ENCODE measurements at places on chromosomes 11 and 22.

DNA sequence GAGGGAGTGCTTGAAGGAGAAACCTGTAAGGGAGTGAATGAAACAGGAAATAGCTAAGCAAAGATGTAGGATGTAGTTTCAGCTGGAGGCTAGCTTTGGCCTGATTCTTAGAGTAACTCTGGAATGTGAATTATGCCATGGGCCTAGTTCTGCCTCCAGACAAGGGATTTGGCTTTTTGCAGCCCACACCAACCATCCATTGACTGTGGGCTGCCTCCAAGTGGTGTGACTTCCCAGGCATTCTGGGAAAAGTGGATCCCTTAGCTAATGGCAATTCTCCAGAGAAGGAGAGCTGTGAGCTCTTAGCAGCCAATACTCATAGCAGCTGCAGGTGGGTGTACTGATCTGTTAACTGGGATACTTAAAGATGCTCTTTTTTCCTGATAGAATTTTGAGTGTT, 2.0 kb upstream of the OR9I1 start:
- DNase-seq = no peak

GRCh38 chr11:61621917-61622585, 41.2 kb upstream of the SYT7 start:
- DNase-seq = no peak

- no peak for DNase-seq
Observed at GRCh38 chr11:65323813-65324212, 9.1 kb downstream of the CDC42EP2 start.

DNA sequence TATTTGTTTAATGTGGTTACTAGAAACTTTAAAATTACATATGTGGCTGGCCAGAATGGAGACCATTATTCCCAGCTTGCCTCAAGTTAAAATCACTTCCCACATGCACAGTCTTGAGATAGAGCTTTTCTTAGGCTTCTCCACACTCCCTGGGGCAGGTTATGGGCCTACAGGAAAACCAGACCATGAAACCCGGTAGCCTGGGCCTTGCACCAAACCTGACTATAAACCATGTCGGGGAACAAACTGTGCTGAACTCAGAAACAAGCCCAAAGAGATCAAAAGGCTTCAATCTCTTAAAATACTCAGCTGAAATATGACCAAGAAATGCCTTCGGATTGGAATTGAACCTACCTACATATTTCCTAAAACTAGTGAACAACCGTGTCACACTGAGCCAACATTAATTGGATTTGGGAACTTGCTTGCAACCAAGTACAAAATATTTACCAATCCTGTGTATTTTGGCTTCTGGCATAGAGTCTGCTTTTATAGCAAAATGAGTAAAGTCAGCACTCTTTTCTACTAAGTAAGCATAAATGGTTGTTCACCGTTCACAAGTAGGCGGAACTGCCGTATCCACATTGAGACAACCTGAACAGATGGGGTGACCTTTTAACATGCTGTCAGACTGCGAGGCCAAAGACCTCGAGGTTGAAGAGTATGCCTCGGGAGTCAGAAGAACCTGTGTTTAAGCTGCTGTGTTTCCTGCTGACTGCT, 199.5 kb downstream of the FAM76B start:
- DNase-seq = no peak

DNA sequence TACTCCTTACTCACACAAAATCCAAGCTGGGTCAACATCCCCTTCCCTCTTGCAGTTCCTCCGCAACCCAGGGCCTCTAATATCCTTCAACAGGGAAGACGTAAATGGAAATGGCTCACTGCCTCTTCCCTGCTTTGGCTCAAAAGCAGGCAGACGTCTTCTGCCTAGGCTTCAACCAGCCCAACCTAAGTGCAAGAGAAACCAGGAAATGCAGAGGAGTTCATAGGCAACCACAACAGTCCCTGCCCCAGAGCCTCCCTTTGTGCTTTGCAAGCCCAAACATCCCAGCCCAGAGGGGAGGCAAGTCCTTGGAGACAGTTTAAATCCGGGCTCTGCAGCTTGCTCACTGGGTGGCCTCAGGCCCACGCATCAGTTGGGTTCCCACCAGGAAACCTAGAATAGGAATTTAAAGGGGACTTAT, 33.3 kb downstream of the CD6 start:
- no peak for DNase-seq

- no peak for DNase-seq
Observed at GRCh38 chr11:65454311-65454695, 31.7 kb downstream of the NEAT1 start.

GRCh38 chr11:74605403-74605802, 13.0 kb downstream of the POLD3 start:
- DNase-seq = no peak

DNA sequence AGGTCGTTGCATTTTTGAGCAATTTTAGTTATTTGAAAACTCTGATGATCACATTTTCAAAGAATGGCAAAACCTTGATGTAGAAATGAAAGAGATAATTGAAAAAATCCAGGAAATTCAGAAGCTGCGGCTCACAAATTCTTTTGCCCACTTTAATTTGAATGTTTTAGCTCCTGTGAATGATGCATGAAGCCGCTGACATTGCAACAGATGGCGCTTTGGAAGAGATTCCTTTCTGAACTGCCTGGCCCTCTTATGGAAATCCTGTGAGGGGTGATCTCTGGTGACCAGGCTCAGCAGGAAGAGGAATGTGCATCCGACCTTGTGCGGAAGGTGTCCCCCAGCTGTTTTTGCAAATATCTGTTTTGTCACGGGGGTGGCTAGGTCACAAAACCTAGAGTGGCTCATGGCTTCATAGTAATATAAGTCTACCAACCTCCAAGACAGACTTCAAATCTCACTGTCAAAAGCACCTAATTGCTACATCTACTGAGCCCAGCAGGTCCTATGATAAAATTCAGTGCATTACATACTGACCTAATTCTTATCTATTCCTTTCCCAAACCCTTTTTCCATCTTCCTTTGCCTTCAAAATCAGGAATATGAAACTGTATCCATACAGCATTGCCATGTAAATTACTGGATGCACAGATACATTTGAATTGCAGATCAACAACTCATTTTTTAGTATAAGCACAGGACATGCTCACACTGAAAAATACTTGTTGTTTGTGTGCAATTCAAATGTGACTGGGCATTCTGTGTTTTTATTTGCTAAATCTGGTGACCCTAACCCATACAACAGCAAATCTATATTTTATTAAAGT, 412.7 kb downstream of the ETS1 start:
- no peak for DNase-seq

DNA sequence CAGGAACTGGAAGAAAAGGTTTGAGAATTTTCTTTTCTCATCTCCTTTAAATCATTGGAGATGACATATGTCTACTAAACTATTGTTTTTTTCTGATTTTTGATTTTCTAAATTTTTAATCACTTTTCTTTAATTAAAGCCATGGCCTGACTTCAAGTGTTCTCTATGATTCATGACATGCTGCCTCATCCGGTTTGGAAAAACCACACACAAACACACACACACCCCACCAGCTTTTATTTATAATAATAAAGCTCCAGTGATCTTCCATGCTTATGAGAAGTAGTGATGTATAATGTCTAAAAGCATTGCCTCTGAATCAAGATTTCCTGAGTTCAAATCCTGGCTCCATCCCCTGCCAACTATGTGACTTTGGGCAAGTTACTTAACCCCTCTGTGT, 179.2 kb downstream of the SPON1 start:
- no peak for DNase-seq

DNA sequence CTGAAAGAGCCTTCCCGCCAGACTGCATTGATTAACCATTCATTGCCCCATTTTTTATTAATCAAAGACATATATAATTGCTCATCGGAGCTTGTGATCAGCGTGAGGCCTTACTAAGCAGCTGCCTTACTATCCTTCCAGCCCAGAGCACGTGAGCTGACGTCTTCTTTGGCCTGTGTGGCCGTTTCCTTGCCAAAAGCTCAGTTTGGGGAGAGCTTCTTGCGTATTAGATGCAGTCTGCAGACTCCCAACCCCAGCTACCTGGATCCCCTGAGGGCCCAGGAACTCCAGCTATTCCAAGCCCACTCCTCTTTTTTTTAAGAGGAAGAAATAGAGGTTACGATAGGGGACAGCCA, 784 bp upstream of the SLC43A3 start:
- DNase-seq = no peak

- DNase-seq = no peak
Observed at GRCh38 chr11:116030697-116031331, 526.6 kb upstream of the CADM1 start.

- no peak for DNase-seq
Observed at GRCh38 chr22:41831383-41831782, 1.5 kb upstream of the SREBF2 start.

DNA sequence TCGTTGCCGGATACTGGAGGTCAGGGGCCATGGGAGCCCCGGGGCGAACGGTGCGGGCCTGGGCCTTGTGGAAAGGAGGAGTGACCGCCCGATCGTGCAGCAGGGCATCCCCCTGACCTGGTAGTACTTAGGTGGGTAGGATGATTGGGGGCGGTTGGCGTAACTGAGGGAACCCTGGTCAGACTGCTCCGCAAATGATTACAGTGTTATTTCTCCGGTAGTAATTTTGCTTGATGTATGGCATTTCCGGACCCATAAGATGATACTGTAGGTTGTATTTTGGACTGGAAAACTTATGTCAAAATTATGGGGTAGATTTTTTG, 762 bp downstream of the MTMR3 start:
- no peak for DNase-seq

- DNase-seq = no peak
Observed at GRCh38 chr11:61700720-61701119, 20.5 kb downstream of the DAGLA start.

DNA sequence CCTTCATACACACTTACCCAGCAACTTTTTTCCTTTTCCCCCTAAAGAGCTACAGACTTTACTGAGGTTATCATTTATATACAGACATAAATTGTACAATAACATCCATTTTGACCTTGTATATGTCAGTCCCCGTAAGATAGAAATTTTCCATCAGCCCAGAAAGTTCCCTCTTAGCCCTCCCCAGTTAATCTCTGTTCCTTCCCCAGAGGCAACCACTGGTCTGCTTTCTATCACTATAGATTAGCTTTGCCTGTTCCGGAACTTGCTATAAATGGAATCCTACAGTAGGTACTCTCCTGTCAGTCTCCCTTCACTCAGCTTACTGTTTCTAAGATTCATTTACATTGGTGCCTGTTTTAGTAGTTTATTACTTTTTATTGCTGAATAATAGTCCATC, 54.9 kb downstream of the TSPAN18 start:
- DNase-seq = no peak

DNA sequence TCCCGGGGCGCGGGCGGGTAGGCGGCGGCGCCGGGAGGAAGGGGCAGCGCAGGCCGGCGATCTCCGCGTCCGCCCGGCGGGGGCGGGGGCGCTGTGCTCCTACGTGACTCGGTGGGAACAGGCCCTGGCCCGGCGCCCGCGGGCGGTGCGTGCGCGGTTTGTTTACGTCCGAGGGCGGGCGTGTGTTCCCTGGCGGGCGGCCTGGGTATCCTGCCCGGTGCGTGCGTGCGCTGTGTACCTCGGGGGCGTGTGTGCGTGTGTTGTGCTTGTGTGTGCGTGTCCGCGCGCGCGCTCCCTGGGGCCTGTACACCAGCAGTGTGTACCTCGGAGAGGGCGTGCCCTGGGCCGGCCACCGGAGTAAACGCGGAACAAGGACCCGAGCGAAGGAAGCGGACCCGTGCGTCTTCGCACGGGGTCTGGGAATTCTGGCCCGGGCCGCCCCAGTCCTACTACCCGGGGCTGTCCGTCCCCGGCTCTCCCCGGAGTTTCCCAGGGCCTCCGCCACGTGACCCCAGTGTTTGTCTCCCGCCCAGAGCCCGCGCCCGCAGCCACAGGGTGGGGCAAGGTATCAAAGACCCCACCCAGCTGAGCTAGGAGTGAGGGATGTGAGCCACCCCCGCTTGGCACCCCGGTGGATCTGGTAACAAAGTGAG, 769 bp downstream of the MAFF start:
- DNase-seq = no peak

DNA sequence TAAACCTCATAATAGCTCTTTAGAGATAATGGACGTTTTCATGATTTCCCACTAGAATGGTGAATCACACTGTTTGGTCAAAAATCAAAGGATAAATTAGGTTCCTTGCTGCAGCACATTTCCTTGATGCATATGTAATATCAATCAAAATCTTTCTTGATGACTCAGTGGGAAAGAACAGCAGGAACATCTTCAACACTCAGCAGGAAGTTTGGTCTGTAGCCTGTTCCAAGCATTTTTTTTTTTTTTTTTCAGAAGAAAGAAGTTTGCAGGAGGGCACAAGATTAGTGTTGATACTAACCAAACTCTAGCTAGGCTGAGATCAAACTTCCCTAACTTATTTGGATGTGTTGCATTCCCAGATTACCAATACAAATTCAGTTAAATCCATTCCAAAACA, 1529.8 kb downstream of the FAM181B start:
- no peak for DNase-seq

- no peak for DNase-seq
Observed at GRCh38 chr11:64489831-64490441, 101.1 kb upstream of the SLC22A12 start.

- DNase-seq = no peak
Observed at GRCh38 chr22:47891609-47892008, 1129.2 kb downstream of the TBC1D22A start.

DNA sequence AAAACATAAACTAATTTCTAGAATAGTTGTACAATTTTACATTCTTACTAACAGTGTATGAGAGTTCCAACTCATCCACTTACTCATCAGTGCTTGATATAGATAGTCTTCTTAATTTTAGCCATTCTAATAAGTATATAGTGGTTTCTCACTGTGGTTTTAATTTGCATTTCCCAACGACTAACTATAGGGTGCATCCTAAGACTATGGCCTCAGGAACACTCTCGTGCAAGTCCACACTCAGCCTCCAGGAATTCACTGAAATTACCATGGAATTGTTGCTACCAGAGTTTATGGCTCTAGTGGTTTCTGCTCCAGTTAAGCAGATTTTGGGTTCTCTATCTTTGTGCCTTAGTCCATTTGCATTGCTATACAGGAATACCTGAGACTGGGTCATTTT, 60.1 kb upstream of the GUCY1A2 start:
- no peak for DNase-seq

DNA sequence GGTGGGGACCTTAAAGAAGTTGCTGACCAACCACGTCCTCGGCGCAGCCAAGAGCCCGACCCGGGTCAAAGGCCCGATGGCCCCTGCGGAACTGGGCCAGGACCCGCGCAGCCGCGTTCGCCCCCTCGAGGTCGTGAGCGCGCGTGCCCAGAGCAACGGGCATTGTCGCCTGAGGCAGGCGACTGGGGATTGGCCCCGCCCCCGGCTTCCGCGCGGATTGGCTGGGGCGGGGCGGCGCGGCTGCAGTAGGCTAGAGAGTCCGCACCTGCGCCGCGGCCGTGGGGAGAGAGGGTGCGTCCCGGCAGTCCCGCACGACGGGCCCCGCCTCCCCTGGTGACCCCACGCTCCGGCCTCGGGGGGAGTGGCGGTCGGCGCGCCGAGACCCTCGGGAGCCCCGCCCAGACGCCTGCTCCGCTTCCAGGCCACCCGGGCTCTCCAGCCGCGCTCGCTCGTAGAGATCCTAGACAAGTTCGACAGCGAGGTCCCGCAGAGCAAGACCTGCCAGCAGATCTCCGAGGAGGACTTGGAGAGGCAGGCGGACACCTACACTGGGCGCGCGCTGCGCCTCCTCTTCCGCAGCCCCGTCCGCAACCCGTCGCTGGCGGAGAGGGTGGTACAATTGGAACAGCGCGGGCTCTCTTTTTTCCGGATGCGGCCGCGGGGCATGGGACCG, 8.3 kb upstream of the PPIL2 start:
- no peak for DNase-seq

Measured in NCI-H2081 treated with DMSO at 0.1 percent for 48 hours (cell line).